ENCODE measurements at places on chromosomes 3 and 15. TPM values are rescaled to one million over a fixed set of nuclear protein-coding genes. Genes with fewer than 3 reads are reported as not detected.

GRCh38 chr3:149590691-149591441 lies 67.0 kb downstream of the WWTR1 start:
- DNase-seq, result no peak

- DNase-seq, result no peak
Measured at GRCh38 chr3:117534138-117534537, 824.6 kb downstream of the TUSC7 start.

- DNase-seq, result no peak
Measured at GRCh38 chr3:148957586-148957985, 33.8 kb upstream of the GYG1 start.

- no peak for DNase-seq
Measured at GRCh38 chr15:101407439-101407838, 82.1 kb downstream of the PCSK6 start.

- DNase-seq, result no peak
Measured at GRCh38 chr3:191761906-191762305, 300.9 kb downstream of the PYDC2 start.

- peak; percentile 6 for DNase-seq
Measured at GRCh38 chr3:38125305-38126120, 11.4 kb downstream of the ACAA1 start.

GRCh38 chr3:69815970-69816369 lies 76.7 kb downstream of the MITF start:
- no peak for DNase-seq

DNA sequence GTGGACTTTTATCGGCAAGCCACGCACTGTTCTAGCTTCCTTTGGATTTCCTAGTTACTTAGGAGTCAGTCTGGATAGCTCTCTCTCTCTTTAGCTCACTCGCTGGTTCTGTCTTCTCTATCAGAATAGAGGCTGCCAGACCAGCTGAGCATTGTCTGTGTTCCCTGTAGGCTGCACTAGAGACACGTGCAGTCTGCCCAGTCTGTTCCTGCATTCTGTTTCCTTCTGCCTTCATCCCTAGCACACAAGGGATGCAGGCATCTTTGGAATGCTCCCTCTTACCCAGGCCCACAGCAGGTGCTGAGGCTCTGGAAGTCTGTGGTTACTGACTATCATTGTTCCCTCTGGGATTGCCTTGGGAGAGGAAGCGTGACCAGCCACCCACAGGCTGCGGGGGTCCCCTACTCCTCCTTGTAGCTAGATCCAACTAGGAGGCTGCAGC lies 322.8 kb downstream of the ZNF621 start:
- DNase-seq, result no peak

DNA sequence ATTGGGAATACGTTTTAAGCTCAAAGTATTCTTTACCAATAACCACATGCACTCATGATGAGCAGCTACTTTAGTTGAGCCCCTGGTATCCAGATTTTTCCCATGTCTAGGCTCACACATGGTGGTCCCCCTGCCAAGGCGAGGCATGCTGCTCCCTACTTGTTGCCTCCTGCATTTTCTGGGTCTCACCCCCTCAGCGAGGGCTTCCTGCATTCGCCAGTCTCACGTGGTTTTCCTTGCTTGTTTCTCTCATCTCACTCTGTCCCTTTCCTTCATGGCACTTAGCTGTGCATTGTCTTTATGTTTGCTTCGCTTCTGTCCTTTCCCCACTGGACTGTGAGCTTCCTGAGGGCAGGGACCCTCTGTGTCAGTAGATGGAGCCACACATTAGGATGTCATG lies 99.2 kb downstream of the PDZRN3 start:
- no peak for DNase-seq

DNA sequence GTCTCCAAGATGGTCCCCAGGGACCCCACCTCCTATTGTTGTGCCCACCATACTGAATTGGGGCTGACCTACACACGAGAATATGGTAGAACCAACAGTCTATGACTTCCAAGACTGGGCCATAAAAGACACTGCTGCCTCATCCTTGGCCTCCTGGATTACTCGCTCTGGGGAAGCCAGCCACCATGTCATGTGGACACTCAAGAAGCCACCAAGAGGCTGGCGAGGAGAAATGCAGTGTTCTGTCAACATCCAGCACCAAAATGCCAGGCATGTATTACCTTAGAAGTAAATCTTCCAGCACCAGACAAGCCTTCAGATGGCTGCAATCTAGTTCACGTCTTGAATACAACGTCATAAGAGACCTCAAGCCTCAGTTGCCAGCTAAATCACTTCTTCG lies 17.1 kb upstream of the TPM1 start:
- no peak for DNase-seq

DNA sequence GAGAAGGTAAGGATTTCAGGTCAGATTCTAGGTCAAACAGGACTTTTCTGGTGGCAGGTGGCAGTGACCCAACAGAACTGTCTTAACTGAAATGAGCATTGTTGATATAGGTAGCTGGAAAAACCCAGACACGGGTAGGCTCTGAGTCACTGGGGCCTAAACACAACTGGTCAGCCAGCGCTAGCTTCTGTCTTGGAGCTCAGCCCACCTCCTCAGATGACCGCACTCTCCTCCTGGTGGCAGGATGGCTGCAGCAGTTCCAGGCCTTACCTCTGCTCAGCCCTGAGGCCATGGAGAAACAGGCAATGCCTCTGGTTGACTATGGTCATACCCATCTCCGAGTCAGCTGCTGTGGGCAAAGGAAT lies 61.1 kb upstream of the GATA2 start:
- no peak for DNase-seq

Gene ANKRD63
- 0.27 TPM for total RNA-seq

Gene HIGD2B
- total RNA-seq, result not detected

Gene MKRN2OS
- total RNA-seq, result not detected

Gene TRAK1
- total RNA-seq, result 12.4 TPM

Gene TRIM71
- total RNA-seq, result 0.07 TPM

Gene SCAPER
- 26.0 TPM for total RNA-seq

Data from ovary (tissue), 10 donors.